ENCODE measurements at places on chromosomes 5 and 9.

DNA sequence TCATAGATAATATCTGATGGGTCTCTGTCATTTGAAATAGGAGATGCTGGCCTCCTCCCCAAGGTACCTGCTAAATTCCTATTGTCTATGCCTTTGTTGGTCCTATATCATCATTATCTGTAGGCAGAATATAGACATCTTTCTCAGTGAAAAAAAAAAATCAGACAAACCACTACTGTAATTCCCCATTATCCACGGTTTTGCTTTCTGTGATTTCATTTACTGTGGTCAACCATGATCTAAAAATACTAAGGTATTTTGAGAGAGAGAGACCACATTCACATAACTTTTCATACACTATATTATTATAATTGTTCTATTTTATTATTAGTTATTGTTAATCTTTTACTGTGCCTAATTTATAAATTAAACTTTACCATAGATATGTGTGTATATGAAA is 122.5 kb downstream of the INVS start:
- no peak for DNase-seq

- DNase-seq = no peak
Observed at GRCh38 chr9:129875687-129876395, 40.6 kb downstream of the USP20 start.

GRCh38 chr5:172901012-172901780 is 58.0 kb upstream of the RPL26L1 start:
- DNase-seq = no peak

GRCh38 chr5:403995-404394 is 39.0 kb upstream of the EXOC3 start:
- DNase-seq = no peak

DNA sequence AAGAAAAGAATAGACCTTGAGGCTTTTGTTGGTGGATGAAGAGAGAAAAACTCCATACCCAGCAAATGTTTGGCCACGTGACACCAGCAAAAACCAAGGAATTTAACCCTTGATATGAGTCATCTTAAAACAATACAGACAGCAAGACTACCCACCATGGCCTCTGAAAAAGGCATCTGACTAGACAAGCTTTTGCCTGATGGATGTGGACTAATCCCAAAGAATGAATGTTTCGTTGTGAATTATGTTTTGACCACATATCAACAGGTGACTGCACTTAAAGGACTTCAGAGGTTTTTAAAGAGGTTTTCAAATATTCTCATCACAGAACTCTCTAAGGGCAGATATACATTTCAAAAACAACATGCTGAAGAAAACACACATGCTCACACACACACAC is 33.0 kb upstream of the SLC1A3 start:
- no peak for DNase-seq

DNA sequence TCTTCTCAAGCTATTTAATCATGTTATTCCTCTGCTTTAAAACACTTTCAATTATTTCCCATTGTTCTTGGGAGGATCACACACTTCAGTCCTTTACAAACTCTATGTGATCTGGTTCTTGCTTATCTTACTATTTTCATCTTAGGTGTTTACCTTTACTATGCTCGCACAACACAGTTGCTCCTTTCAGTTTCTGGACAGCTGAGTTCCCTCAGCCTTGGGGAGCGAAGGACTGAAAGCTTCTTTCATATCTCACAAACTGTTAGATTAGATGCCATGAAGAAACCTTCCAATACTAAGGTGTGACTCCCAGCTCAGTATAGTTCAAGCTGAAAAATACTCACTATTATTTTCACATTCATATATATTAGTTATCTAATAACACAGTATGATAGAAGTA is 117.9 kb downstream of the CDC42SE2 start:
- no peak for DNase-seq

- no peak for DNase-seq
Observed at GRCh38 chr5:171868236-171868635, 82.6 kb downstream of the SMIM23 start.

Measured in stimulated activated CD4-positive, alpha-beta T cell treated with anti-CD3 and anti-CD28 coated beads, Interleukin-1b, Interleukin-23, amount 100 ng/mL, for 1 hour (primary cell).